ENCODE measurements at places on chromosomes 12 and 14.

- DNase-seq = peak; percentile 46
Measured at GRCh38 chr14:21525962-21526671, at the start of gene SALL2. Gene SALL2, minus strand, starts transcription at chr14:21526346. Its CDS starts 219 bp downstream, at chr14:21526127.

DNA sequence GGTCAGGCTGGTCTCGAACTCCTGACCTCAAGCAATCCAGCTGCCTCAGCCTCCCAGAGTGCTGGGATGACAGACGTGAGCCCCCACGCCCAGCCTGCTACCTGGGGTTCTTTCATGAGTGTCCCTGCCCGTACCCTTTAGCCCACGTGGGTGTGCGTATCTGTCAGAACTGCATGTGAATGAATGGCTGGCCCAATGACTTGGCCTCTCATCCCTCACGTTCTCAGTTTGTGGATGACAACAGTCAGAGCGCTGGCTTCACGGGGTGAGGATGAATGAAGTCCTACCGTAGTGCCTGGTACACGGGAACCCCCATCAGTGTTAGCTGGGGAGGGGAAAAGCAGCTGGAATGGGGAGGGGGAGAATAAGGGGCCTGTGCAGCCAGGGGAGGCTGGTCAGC lies 16.1 kb upstream of the ZDHHC22 start:
- no peak for DNase-seq

GRCh38 chr14:77148510-77149231 lies 7.1 kb upstream of the ZDHHC22 start:
- no peak for DNase-seq

DNA sequence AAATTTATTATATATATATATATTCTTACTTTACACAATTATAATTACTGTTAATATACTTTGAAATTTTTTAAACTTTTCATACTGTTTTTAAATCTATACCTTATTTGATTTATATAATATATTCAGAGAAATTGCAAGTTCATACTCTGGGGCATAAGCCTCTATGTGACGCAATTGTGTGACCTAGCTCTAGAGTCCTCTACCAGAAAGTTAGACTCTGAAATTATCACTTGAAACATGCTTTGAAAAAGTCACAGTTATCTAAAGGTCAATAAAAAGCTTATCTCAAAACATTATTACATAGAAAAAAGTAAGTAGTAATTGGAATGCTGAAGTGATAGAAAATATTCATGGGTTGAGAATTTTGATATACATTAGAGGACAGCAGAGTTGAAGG lies 93.8 kb downstream of the LIN7A start:
- no peak for DNase-seq

- no peak for DNase-seq
Measured at GRCh38 chr12:125053821-125054220, 11.4 kb upstream of the AACS start.

- DNase-seq = no peak
Measured at GRCh38 chr14:89566644-89567415, 149.8 kb upstream of the FOXN3 start.

- DNase-seq = no peak
Measured at GRCh38 chr14:102283631-102284129, 21.3 kb downstream of the MOK start.

DNA sequence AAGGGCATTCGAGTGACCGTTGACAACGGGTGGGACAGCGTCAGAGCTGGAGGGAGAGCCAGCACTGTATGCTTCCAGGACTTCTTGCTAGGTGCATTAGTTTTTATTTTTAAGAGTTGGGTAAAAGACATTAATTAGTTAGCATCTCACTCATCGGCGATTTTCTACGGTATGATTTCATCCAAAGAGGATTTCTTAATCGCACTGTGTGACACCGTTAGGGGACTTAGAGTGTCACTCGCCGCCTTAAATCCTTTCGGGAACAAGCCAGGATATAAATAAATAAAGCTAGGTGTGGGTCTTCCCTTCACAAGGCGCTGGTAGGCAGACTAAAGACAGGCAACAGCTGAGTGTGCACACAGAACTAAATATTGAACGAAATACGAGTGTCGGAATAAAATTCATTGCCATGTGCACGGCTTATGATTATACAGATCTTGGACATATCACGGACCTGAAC lies 869 bp upstream of the NOVA1 start:
- DNase-seq = no peak

- no peak for DNase-seq
Measured at GRCh38 chr14:104788161-104788818, 7.3 kb downstream of the AKT1 start.

GRCh38 chr12:84911271-84912197 lies 1.1 kb downstream of the SLC6A15 start:
- no peak for DNase-seq

GRCh38 chr12:92898755-92899154 lies 30.3 kb downstream of the EEA1 start:
- DNase-seq = no peak

DNA sequence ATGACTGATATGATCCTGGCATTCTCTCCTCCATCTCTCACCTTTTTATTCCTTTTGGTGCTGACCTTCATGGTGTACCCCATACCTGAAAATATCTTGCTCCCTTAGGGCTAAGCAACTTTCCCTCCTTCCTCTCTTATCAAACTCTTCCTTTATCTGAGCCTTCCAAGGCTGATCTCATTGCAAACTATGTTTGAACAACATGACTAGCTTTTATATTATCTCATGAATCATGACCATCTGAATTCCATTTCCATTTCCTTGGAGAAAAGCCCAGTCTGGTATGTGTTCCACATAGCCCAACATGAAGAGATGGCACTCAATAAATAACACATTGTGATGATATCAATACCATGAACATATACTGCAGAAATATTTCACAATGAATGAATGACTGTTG lies 111.6 kb downstream of the TSPAN8 start:
- no peak for DNase-seq

- DNase-seq = peak; percentile 32
Measured at GRCh38 chr12:4107436-4107878, 166.1 kb upstream of the CCND2 start.

DNA sequence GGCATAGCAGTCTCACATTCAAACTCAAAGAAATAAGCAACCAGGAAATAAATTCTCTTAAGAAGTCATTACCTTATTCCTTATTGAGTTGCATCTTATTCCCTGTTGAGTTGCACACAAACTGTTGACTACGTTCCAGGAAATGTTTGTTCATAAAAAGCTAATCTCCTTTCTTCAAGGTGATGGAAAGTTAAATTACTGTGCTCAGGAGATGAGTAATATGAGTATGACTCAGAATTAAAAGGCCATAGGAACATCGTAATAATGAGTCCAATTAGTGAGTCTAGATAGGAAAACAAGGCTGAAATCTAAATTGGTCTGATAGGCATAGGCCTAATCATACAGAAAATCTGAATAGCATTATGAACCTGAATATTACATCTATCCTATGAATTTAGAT lies 203.1 kb downstream of the SLC2A13 start:
- no peak for DNase-seq

- no peak for DNase-seq
Measured at GRCh38 chr14:23605931-23606585, 27.5 kb upstream of the JPH4 start.

DNA sequence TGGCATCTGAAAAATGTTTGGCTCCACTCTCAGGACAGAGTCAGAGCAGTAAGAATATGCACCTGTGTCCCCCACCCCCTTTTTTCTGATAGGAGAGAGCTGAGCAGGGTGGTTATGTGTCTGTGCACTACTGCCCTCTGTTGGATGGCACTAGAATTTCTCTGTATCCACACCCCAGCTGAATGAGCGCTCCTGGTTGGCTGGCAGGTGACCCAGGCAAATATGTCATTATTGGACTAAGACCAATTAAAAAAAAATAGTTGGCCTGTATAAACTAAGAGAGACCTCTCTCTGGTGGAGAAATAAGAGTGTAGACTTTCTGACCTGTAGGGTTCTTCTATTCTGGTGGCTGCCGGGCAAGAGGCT lies 107.0 kb downstream of the PTCSC3 start:
- no peak for DNase-seq

DNA sequence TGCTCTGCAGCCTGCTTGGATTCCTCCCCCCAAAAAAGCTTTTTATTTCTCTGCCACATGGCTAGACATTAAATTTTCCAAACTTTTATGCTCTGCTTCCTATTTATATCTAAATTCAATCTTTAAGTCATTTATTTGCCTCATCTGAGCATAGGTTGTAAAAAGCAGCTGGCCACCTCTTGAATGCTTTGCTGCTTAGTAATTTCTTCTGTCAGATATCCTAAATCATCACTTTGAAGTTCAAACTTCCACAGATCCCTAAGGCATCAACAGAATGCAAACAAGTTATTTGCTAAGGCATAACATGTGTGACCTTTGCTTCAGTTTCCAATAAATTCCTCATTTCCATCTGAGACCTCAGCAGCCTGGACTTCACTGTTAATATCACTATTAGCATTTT lies 209.6 kb downstream of the FSCB start:
- DNase-seq = no peak

DNA sequence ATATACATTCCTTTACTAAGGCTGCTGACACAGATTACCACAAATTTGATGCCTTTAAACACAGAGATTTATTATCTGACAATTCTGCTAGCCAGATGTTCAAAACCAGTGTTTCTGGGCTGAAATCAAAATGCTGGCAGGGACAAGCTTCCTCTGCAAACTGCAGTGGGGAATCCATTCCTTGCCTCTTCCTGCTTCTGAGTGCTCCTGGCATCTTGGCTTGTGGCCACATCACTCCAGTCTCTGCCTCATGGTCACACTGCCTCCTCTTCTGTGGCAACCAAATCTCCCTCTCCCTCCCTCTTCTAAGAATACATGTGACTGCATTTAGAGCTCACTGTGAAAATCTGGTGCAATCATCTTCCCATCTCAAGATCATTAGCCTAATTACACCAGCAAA lies 235.7 kb downstream of the TTC8 start:
- no peak for DNase-seq

DNA sequence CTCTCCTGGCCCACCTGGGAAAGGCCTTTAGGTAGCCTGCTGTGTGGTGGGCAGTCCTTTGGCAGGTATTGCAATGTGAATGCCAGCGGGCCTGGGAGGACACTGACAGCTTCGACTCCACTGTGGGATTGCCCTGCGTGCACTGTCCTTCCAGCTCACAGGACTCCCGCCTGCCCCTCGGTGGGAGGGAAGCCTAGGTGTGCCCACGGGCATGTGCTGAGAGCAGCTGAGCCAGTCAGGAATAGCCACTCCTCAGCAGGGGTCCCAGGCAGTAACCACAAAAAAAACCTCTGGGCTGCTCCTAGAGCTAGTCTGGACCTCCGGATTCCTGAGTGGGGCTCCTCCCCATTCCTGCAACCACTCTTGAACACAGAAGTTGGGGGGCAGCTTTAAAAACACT lies 278.2 kb downstream of the FOXN3 start:
- DNase-seq = no peak

DNA sequence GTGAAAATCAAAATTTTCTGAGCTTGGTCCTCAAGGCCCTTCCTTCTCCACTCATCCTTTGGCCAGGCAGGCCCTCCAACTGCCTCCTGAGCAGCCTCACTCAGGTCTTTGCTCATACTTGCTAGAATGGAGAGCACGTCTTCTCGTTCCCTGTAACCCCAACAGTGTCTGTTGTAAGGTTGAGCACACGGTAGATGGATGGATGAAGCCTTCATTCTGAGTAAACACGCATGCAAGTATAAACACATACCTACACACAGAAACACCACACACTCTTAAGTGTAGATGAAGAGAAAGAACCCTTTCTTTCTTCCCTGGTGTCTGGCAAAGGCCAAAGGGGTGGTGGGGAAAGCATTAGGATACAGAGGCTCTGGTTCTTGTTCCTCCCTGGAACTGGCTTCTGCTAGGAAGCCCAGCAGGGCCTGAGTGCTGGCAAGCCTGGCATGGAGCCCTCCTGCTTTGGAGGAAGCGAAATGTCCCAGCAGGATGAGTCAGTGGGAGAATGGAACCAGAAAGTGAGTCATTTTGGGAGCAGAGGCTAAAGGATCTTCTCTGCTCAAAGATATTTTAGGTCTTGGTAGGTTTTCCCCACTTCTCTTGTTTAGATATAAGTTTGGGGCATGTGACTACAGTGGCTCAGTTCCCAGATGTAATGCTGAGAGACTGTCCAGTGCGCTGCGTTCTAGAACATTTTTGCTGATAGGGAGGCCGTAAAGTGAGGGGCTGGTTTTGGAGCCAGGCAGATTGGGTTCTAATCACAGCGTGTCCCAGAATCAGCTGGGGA lies 127.4 kb downstream of the CACNA1C start:
- DNase-seq = no peak

DNA sequence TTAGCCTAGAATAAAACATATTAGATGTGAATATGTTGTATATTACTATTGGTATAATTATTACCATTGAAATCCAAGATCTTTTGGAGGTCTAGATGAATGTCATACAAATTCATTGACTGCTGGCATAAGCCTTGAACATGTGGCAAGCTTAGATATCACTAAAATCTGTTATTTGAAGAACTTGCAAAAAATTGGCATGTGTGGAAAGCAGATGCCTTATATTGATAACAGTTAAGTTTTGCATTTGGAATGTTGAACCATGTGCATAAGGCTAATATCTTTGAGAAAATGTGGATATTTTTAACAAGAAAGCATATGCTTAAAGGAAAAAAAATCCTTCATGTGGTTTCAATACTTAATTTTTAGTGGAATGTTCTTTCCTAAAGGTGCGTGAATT lies 203.6 kb upstream of the PRICKLE1 start:
- no peak for DNase-seq

DNA sequence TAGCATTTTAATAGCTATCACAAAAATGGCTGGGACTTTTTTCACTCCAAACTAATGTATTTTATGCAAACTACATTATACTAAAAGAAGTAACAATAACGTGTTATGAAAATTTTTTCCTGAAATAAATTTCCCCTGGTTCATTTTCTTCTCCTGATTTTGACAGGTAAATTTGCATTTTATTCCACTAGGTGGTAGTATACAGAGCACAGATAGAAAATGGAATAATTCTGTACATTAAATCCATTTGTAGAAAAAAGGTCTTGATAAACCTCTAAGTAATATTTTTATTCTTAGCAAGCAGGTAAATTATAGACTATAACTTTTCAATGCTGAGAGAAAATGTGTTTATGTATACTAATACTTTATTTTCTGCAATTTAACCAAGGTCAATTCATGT lies 96.5 kb downstream of the BCAT1 start:
- DNase-seq = no peak

DNA sequence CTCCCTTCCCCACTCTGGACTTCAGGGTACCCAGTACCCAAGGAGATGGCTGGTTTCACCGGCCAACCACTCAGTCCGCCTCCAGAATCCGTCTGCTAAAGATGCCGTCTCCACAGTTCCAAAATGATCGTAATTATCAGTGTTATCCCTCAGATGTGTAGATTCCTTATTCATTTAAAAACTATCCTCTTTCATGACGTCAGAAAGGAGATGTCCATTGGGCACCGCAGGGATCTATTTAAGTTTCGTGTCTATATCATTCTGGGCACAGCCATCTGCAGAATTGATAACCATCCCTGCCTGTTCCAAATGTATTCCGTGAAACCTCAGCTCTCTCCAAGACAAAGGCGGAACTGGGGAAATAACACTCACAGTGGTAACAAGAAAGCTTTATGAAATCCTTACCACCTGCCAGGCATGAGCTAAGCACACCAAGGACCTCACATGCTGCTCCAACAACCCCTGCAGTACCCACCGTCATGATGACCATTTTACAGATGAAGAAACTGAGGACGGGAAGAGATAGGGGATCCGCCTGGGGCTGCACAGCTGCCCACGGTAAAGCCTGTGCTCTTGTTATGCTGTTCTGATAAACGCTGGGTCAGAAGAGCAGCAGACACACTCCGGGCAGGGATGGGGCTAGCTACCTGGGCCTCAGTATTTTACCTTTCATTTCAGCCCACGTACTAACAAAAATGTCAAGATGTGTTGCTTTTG lies 90.0 kb downstream of the BCL11B start:
- no peak for DNase-seq

GRCh38 chr12:38587594-38587993 lies 271.0 kb downstream of the ALG10B start:
- DNase-seq = no peak
